ENCODE measurements at places on chromosomes 1 and 21.

- DNase-seq = no peak
These were observed 2.6 kb upstream of the TNNI1 start for GRCh38 chr1:201424146-201424545.

- no peak for DNase-seq
These were observed 356.6 kb downstream of the SETD4 start for GRCh38 chr21:35703704-35704103.

DNA sequence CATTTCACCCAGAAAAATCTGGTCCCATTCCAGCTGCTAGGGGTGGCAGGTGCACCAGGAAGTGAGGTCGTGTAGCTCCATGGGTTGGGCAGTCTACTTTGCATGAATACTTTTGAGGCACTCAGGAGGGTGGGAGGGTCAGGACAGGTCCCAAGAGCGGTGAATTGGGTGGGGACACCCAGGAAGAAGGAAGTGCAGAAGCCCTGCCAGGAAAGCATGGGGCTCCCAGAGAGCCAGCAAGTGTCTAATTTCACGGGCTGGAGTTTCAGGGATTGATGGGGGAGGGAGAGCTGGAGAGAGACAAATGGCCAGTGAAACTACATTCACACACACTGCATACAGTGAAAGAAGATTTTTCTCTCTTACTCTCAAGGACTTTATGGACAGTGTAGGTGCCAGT lies 137.8 kb downstream of the GALNT2 start:
- DNase-seq = no peak

- DNase-seq = no peak
These were observed 131.3 kb downstream of the PEX14 start for GRCh38 chr1:10606064-10606463.

GRCh38 chr1:35851132-35851869 lies 31.7 kb upstream of the AGO1 start:
- no peak for DNase-seq

Measured in bone marrow (tissue), 2 donors.